NCI-H526 (cell line): ENCODE measurements at places on chromosomes 2 and 18.
A peak's percentile ranks its signal among the peaks of the same experiment; 100 is the strongest.

- no peak for DNase-seq
These were observed 32.8 kb downstream of the COBLL1 start for GRCh38 chr2:164808776-164809175.

DNA sequence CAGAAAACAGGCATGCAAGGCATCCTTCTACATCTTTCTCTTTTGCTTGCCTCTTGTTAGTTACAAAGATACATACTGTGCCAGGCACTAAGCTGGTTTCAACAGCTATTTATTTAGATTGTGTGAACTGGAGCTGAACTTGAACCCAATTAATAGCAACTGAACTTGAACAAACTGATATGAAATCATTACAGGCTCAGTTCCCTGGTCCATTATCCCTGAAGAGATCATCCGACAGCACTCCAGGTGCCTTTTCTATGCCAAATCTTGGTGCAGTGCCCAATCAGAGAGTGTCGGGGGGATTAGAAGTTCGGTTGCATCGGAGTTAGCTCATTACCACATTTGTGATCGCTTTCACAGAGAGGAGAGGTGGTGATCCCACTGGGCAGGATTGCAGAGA, 477.6 kb downstream of the PARD3B start:
- DNase-seq: no peak

GRCh38 chr2:72454189-72454588, 306.5 kb upstream of the CYP26B1 start:
- no peak for DNase-seq

- no peak for DNase-seq
These were observed 7.2 kb downstream of the MTHFD2 start for GRCh38 chr2:74205596-74205995.

DNA sequence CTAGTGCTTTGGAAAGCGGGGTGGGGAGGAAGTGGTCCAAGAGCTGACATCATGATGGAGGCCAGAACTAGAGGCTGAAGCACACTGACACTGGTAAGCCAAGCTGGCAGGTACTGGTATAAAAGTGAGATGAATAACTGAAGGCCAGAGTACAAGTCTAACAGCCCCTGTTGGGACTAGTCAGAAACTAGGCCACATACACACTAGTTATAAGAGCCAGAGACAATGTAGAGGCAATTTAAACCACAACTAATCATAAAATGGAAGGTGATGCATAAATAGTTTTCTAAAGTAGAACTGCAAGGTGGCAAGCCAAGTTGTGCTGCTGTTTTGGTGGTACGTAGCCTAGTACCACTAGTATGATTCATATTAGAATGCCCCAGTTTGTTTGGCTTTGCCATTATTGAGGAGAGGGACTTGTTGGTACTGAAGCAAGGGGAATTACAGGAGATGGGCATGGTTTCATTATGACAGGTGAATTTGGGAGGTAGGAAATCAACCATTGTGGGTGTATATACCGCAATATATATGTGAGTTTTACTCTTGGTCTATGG, 57.6 kb downstream of the GDF7 start:
- DNase-seq: no peak

DNA sequence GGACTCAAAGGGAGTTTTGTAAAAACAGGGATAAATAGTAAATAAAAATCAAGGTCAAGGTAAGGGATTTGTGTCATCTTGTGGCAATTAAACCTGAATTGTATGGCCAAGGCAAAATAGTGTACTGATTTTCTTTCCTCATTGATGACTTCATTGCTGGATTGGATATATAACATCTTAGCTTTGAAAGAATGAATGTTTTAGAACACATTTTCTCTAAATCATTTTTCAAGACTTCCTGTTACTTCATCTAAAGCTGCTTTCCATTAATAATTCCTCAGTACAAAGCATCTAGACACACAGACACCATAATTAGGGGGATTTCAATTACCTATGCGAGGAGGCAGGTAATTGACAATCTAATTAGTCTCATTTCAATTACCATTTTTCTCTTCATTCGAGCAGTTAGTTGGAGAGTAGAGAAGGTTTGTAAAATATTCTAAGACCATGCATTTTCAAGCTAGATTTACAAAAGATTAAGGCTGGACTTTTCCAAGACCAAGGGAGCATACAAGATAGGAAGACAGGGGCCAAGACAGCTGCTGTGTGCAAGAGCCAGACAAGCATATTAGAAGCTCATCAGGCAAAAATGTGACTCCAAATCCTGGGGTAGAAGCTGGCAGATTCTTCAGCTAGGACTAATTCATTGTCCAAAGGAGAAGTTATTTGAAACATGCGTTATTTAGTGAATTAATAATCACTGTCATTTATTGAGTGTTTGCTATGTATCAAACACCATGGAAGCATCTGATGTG, 253.6 kb downstream of the EPHA4 start:
- no peak for DNase-seq

GRCh38 chr2:213288913-213289700, 4.8 kb downstream of the SPAG16 start:
- no peak for DNase-seq

DNA sequence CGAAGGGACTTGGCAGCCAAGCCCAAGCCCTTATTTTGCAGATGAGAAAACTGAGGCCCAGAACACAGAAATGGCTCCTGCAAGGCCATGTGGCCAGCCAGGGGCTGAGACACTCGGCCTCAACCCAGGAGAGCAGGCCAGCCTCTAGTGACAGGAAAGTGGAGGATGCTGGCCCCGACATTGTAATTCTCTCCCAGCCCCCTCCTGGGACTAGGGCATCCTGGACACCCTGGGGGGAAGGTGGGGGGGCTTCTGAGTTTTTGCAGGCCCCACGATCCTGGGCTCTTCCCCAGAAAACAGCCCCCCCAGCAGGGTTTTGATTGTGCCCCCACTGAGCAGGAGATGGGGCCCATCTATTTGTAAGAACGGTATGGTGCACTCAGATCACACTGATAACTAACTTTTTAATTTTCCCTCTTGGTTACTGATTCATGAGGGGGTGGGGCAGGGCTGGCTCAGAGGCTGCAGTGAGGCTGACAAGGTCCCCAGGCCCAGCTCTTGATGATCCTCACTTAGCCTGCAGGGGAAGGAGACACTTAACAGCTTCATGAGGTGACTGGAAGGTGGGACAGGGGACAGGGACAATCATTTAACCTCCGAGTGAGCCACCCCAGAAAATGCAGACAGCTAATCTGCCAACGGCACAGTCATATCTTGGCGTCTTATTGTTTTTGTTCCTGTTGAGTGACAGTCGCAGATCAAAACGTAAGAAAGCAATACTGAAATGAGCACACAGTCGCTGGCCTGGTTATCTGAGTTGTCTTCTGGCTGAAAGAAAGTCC, 18.9 kb downstream of the SMAD7 start:
- DNase-seq: peak; percentile 37

DNA sequence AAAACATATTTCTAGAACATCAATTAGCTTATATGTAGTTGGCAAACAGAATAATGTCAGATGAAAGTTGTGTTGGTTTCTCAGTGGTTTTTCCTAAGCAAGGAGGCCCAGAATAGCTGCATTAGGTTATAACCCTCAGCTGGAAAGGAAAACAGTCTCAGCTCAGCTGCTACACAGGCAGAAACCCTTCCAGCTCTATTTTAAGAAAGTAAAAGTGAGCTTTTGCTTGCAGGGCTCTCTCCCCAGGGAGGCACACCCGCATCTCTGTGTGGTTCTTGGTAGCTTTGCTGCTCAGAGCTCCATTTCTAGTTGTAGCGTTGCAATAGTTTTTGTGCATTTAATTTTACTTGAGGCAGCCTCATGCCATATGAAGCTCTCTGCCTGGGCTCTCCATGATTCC, 54.6 kb downstream of the PIKFYVE start:
- no peak for DNase-seq

GRCh38 chr18:10240973-10241372, 213.5 kb upstream of the APCDD1 start:
- no peak for DNase-seq

GRCh38 chr2:15939854-15940660, at the start of gene MYCN:
MYCN (plus strand) TSS chr2:15940550; CDS start chr2:15942065, 1,515 bp downstream.
- DNase-seq: peak; percentile 100

DNA sequence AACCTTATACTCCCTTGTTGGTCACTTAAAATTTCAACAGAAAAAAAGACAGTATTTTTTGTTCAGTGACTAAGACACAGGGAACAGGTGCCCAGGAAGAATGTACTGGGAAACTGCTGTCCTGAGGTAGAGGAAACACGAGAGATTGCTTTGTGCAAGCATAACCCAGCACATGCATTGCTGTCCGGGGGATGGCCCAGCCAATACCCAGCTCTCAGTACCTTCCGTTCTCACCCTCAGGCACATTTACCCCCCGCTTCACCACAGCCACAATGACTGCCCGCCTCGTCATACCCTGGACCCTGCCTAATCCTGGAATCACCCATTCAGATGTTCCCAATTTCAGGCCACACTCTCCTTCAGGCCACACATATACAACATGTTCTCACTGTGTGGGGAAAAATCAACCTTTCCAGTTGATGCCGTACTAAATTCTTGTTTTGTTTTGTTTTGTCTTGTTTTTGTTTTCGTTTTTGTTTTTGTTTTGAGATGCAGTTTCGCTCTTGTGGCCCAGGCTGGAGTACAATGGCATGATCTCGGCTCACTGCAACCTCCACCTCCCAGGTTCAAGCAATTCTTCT, 140.7 kb downstream of the ESCO1 start:
- DNase-seq: no peak

DNA sequence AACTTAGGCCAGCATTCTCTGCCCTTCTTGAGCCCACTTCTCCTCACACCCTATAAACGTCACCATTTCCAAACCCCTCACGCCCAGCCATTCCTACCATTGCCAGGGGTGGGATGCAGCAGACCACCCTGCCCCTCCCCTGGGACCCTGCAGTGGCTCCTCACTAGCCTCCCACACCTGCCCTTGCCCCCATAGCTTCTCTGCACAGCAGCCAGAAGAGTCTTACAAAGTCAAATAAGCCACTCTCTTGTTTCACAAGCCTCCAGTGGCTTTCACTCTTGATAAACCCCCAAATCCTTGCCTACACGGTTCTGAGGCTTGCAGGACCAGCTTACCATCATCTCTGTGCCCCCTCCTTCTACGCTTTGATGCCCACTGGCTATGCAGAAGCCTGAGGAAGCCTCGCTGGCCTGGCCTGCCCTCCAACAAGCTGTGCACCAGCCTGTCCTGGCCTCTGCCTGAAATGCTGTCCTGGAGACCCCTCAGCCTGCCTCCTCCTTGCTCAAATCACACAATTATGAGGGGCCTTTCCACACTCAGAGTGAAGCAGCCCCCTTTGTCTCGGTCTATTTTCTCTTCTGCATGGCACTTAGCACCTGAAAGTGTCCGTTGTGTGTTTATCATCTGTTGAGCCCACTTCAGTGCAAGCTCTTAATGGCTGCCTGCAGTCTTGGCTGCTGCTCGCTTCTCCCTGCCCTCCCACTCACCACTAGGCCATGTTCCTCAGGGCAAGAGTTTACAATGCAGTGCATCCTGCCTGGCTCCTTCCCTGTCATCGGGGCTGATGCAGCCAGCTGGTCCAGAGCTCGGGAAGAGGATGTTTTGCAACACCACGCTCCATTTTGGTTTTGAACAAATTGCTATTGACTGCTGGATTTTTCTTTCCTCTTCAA, 82.6 kb upstream of the RGPD5 start:
- no peak for DNase-seq

DNA sequence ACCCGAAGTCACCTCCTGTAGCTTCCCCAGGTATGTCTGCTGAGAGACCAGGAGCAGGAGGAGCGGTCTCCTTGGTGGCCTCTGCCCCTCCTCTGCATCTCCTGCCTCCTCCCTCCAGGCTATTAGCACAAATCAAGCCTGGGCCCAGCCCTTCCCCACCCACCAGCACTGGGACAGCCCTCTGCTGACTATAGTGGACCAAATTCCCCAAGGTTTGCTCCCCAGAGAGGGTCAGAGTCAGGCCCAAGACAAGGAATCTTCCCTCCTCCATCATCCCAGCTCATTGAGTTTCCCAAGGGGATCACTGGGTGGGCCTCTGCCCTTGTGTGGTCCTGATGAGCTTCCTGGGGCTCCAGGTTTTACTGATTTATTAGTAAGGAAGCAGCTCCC, 62.1 kb downstream of the EMILIN2 start:
- no peak for DNase-seq

- no peak for DNase-seq
These were observed 158.9 kb downstream of the CCDC148 start for GRCh38 chr2:158297606-158298005.

DNA sequence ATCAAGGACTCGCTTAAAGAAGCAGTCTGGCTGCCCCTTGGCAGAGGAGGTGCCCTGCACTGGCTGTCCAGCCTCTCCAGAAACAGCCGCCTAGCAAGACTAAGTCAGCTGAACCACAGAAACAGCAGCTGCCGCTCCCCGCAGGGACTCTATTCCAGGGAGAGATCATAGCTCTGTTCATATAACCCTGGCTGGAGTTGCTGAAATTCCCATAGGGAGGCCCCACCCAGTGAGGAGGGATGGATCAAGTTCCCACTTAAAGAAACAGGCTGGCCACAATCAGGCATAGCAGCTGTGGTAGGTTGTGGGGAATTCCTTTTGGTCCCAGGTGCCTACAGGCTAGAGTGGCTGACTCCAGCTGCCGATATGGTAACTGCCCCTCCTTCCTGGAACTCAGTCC, 74.2 kb upstream of the MC4R start:
- peak; percentile 64 for DNase-seq

GRCh38 chr2:25561136-25561850, 112.1 kb downstream of the DTNB start:
- DNase-seq: no peak

- no peak for DNase-seq
These were observed 32.9 kb upstream of the POMC start for GRCh38 chr2:25201265-25201664.

DNA sequence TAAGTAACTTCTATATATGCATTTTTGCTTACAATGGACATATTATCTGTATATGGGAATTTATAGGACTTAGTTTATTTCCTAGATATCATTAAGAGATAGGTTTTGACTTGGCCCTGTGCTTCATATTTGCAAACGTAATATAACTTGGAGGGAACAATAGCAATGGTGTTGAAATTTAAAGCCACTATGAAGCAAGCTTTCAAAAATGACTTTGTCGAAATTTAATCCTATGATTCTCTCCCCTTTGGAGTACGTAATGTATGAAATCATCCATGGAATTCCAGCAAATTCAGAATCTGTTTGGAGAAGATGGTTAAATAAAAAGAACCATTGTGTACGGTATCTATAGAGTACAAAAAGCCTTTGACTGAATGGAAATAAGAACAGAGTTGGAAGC, 486.3 kb downstream of the ARHGAP15 start:
- no peak for DNase-seq

DNA sequence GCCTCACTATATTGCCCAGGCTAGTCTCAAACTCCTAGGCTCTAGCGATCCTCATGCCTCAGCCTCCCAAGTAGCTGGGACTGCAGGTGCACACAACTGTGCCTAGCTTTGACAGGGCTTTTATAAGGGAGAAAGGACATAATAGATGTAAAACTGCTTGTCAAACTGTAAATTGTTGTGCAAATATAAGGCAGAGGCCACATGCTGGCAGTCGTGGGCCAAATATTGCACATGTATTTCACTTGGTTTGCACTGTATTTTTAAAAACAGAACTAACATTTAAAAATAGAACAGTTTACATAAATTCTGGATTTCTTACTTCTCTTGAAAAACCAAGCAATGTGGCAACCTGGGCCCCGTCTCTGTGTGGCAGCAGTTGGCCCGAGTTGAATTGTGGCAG, 31.2 kb upstream of the MYO3B start:
- no peak for DNase-seq
